ENCODE measurements at places on chromosomes 5 and 9.
A peak's percentile ranks its signal among the peaks of the same experiment; 100 is the strongest.

- DNase-seq: peak; percentile 0
These were observed 8.4 kb downstream of the FLT4 start for GRCh38 chr5:180640861-180641565.

- peak; percentile 29 for DNase-seq
These were observed 34.9 kb upstream of the BASP1 start for GRCh38 chr5:17182494-17182893.

DNA sequence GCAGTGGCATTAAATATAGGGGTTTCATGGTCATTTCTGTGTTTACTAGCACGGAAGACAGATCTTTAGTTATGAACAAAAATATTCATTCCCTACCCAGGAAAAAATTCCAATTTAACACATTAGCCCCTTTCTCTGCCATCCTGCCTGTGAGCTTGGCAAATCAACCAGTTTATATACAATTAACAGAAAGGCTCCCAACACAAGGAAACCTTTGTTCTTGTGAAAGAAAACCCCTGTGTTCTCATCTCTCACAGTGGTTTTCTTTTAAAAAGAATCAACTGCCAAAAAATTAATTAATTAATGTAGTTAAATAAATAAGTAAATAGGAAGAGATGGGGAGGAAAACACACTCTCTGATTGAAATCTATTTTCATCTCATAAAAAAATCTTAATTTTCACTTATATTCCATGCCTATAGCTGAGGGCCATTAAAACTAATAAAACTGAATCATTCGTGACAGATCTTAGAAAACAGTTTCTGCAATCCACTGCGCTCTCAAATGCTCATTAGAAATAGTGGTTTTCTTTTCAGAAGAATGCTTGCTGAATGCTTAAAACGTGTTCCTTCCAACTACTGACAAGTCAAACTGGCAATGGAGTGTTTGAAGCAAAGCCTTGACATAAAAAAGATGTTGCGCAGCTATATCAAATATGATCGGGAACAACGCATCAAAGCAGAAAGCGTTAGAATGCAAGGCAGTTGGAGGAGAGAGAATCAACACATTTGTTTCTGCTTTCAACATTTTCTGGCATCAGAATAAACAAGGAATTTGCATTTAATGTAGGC, 387.7 kb downstream of the TLR4 start:
- DNase-seq: no peak

- DNase-seq: peak; percentile 19
These were observed 488 bp downstream of the COL15A1 start for GRCh38 chr9:98944057-98944733.

DNA sequence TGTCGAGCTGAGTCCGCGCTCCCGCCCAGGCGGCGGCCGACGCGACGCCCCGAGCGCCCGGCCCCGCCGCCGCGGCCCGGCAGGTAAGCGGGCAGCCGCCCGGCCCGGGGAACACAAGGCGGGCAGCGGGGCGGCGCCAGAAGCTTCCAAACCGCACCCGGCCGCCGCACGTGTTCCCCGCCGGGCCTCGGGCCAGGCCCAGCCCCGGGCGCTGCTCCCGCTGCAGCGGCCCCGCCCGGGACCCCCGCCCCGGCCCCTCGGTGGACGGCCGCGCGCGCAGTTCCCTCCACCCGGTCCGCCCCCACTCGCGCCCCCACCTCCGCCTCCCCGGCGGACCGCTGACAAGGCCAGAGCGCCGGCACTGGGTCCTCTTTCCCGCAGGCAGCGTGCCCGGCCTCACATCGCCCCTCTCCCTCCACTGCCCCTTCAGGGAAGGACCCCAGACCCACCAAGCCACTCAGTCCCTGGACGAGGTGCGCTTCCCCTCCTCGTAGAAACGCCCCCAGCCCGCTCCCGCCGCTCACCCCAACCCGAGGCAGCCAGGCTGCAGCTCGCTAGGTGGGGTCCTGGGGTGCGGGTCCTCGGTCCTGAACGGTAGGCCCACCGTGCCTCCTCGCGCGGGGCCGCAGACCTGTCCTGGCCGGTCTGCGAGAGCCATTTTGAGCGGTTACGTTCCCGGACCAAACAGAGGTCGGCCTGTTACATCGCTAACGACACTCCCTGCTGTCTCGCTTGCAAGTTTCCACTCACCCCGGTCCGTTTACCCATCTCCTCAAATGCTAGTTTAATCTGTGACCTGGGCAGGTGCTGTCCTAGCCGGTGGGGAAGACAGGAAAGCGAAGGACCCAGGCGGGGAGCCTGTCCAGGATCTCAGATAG, 475 bp downstream of the WDR5 start:
- DNase-seq: peak; percentile 37

DNA sequence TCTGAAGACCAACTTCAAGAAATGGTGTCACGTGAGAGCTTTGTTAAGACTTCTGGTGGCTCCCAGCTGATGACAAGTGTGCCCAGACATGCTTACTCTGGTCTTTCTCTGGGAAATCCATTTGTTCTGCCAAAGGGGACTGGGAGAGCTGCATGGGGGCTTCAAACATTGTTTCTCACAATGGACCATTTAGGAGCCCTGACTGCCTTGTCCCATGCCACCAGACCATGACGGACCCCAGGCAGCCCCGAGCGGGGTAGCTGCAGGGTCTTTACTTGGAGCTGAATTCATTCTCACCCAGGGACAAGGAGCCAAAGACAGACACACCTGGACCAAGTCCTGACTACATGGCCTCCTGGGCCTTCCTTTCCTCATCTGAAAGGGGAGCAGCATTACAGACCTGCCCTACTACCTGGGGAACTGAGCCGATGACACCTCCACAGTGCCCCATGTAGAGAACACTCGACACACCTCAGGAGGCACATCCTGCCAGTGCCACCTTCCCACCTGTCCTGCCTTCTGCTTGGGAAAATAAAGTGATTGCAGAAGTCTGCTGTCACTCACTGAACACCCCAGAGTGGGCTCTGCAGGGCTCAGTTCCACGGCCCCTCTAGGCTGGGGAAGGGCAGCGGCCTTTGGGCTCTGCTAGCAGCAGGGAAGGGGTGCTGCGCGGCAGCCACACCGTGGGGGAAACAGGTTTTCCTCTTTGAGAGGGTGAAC, 169.0 kb downstream of the DAB2IP start:
- DNase-seq: no peak

DNA sequence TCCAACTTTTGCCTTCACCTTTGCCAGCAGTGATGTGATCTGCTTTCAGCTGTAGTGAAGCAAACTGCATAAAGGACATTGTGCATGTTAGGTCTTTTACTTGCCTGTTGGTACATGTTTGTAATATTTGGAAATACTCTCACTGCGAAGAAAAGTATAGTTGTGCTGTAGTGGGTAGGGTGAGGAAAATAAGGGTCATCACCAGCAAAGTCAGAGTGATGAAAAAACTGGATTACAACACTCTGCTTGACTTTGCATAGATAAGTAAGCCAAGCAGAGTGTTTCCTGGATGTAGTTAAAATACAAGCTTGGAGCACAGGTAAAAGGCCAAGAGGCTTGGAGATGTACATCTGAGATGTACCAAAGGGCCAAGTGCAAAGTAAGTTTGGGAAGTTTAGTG, 16.7 kb downstream of the TGFBR1 start:
- DNase-seq: no peak

DNA sequence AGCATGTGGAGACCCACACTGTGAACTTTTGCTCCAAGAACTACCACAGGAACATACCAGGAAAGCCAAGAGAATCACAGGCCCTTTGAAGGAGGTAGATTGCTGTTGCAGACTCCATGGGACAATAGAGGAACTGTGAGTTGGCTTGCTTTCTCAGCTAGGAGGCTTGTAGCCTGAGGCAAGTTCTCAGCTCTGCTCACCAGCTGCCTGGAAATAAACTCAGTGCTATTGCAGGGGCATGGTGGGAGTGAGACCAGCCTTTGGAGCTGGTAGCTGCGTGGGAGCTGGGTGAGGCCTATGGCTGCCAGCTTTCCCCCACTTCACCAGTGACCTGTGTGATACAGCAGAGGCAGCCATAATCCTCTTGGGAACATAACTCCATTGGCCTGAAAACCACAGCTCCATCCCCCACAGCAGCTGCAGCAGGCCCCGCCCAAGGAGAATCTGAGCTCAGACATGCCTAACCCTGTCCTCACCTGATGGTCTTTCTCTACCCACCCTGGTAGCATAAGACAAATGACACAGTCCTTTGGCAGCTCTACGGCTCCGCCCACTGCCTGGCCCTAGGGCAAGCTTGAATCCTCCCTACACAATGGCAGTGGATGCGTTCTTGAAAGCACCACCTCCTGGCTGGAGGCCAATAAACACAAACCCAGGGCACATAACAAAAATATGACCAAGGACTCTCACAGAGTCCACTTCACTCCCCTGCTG, 389.5 kb downstream of the KIF4B start:
- DNase-seq: no peak

GRCh38 chr5:137091472-137091871, 407.7 kb downstream of the SPOCK1 start:
- DNase-seq: no peak

- DNase-seq: no peak
These were observed 189.6 kb downstream of the PIK3R1 start for GRCh38 chr5:68405026-68405684.

DNA sequence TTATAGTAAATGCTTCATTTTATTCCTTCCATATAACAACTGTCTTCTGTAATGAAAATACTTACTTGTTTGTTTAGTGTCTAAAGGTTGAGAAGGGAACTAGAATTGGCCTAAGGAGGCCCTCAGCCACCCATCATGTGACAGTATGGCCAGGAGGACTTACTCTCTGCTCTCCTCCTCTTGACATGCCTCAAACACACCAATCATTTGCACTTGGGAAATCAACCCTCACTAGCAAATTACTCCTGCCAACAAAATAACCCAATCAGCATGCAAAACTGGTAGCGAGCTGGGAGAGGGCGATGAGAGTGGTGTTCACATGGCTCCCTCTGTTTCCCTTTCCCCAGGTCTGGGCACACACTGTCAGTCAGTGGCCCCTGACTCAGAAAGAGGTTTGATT, 58.6 kb upstream of the MEF2C start:
- no peak for DNase-seq

DNA sequence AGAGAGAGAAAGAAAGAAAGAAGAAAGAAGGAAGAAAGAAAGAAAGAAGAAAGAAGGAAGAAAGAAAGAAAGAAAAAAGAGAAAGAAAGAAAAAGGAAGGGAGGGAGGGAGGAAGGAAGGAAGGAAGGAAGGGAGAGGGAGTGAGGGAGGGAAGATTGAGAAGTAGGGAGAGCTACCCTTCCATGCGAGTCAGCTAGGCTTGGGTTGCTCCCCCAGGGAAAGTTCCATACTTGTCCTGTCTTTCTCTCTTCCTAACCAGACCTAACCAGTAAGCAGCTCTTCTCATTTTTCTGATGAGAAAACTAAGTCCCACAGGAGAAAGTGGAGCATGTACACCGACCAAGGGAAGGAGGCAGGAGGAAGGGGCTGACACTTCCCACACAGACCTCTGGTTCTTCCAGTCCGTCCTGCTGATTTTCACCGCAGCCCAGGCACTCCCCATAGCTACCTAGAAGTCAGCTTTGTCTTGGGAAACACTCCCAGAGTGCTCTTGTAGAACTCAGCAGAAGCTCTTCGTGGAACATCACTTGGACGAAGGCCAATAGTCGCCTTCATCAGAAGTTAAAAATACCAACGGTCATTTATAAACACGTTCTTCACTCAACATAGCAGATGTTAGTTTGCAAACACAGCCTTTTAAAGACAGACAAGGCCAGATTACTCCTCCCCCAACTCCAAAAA, 29.0 kb upstream of the ENTREP1 start:
- no peak for DNase-seq

DNA sequence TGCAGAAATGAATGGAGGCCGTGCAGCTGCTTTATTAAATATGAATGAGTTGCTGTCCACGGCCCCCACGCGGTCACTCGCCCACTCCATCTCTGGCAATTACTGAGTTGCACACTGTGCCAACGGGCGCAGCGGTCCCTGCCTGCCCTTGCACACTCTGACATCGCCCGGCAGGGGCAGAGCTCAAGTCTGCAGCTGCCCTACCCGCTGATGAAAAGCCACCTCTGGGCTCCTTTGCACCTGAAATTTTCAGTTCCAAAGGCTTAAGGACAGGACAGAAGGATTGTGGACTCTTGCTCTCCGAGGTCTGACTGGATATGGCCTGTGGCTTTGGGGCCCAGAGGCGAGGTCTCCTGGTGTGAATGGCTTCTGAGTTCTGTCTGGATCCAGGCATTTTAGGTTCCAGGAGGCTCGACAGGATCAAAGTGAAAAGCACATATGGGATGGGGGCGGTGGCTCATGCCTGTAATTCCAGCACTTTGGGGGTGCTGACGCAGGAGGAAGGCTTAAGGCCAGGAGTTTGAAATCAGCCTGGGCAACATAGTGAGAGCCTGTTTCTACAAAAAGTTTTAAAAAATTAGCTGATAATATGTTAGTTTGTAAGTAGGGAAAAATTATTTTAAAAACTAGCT, 201.8 kb downstream of the PAX5 start:
- DNase-seq: no peak

GRCh38 chr5:166963596-166963995, 1327.8 kb upstream of the WWC1 start:
- no peak for DNase-seq

DNA sequence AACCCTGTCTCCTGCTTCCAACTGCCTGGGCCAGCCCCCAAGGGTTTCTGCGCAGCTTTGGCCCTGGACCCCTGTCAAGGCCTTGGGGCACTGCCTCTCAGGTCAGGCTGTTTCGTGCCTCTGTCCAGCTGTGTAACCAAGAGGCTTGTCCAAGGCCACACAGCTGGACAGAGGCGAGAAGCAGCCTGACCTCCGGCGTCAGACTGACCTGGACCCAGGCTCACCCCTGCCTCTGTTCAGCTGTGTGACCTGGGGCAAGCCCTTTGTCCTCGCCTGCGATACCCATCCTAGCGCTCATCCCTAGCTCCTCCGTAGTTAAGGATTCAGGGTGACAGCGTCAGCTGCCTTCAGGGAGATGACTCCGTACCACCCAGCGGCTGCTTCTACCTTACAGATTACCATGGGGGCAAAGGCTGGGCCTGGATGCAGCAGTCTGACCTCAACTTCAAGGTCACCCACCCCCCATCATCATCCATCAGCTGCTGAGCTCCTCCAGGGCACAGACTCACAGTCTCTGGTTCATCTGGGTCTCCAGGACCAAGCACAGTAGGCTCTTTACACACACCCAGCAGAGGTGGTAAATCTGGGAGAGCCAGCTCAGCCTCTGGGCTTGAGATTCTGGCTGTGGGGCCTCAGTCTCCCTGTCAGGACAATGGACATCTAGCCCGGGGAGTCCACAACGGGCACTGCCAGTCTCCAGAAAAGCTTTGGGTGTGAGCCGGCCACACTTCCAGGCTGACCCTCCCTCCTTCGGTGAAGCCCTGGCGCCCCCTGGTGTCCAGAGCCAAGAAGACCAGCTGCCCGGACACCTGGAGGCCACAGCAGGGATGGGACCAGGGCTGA, 7.9 kb downstream of the AK1 start:
- peak; percentile 89 for DNase-seq

DNA sequence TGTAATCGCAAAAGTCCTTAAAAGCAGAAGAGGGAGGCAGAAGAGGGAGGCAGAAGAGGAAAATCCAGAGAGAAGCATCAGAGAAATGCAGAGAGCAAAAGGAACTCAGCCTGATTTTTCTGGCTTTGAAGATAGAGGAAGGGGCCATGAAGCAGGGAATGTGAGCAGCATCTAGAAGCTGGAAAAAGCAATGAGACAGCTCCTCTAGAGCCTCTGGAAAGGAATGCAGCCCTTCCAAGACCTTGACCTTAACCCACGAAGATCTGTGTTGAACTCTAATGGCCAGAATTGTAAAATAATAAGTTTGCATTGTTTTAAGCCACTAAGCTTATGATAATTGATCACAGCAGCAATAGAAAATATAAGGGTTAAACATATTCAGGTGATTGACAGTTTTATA, 159.6 kb downstream of the ATPSCKMT start:
- no peak for DNase-seq

- no peak for DNase-seq
These were observed 67.6 kb downstream of the UBAP1 start for GRCh38 chr9:34246453-34246852.

GRCh38 chr5:174849426-174849825, 125.0 kb downstream of the MSX2 start:
- DNase-seq: no peak

Measured in stimulated activated CD4-positive, alpha-beta T cell treated with anti-CD3 and anti-CD28 coated beads, Interleukin-15, amount 100 ng/mL, for 24 hours (primary cell).